A673 (cell line): ENCODE measurements at places on chromosomes 5 and 9.

DNA sequence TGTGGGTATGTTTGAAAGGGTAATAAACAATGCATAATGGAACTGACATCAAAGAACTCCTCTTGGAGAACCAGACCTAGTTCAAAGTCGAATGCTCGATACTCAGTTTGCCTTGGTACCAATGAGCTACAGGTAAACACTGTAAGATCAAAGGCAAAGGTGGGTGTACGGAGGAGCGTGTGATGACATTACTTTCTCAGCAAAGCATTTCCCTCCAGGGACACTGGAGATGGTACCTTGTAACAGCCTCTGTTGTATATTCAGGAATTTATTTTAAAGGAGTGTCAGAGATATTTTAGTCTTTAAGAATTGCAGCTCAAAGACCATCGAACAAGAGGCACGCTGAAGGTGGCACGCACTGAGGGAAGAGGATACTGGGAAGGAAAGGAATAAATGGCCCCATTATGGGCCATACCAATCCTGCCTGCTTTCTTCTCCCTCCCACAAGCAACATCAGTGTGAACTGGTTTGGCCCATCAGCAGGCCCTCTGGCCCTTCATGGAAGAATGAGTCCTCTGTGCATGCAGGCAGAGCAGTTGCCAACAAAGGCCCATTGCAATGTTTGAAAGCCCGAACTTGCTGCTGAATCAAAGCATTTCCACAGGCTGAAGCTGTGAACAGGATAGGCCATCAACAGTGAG is 410.2 kb downstream of the ACTL7B start:
- DNase-seq = no peak

GRCh38 chr5:147551677-147552076 is 41.8 kb upstream of the DPYSL3 start:
- DNase-seq = no peak

DNA sequence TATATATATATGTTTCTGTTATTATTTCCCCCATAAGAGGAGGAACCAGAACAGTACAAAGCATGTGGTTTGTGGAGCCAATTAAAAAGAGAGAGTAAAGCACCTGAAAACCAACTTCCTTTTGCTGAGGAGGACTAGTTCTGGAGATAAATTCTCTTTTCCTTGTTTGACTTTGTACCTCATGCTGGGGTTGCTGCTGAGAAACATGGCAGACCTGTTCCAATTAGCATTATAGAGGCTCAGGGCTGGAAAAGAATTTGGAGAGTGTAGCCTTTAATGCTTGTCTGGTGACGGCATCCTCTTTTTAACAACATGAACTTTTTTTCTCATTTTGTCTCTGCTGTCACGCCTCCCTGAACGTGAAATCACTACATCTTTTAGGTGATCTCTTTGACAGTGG is 32.8 kb upstream of the NMUR2 start:
- no peak for DNase-seq

DNA sequence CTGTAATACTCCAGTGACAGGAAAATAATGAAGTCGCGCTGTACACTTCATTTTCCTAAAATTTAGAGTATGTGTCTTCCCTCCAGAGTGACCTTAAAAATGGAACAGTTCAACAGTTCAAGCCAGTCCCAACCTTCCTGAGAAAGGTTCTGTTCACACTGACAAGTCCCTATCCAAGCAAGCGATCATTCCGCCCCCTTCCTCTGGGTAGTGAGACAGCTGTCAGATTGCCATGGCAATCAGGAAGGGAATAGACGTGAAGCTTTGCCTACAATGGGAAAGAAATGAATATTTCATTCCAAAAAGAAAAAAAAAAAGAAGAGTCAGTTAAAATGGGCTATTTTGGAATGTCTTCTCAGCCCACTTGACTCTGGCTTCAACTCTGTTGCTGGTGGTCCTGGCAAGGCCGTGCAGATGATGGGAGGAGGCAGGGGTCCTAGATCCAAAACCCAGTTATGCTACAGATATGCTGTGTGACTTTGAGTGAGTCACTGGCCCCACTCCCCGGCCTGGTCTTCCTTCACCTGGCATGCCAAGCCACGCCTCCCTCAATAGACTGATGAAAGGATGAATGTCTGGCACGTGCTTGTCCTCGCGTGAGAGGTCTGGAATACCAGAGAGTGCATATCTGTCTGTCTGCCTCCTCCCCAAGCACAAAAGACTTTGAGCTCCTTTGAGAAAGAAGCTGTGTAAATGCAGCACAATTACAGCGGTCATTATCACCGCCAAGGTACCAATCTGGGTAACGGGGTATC is 165.8 kb upstream of the WWC1 start:
- no peak for DNase-seq

GRCh38 chr5:138635265-138635664 is 60.1 kb upstream of the HSPA9 start:
- DNase-seq = no peak

DNA sequence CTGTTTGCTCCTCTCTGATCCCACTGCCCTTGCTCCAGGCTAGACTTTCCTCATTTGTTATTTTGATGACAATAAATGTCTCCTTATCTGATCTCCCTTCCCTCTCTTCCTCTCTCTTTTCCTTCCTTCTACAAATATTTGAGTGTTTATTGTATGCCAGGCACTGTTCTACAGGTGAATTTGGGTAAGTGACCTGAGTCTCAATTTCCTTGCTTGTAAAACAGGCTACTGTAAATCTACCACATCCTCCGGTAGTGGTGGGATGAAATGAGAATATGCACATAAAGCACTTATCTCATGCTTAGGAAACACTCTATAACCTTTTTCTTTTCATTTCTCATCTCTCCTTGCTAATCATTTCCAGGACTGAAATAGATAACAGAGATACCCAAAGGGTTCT is 86.4 kb downstream of the HMHB1 start:
- DNase-seq = no peak

- DNase-seq = no peak
Measured at GRCh38 chr9:131395157-131396098, 1.5 kb downstream of the PRRC2B start.

DNA sequence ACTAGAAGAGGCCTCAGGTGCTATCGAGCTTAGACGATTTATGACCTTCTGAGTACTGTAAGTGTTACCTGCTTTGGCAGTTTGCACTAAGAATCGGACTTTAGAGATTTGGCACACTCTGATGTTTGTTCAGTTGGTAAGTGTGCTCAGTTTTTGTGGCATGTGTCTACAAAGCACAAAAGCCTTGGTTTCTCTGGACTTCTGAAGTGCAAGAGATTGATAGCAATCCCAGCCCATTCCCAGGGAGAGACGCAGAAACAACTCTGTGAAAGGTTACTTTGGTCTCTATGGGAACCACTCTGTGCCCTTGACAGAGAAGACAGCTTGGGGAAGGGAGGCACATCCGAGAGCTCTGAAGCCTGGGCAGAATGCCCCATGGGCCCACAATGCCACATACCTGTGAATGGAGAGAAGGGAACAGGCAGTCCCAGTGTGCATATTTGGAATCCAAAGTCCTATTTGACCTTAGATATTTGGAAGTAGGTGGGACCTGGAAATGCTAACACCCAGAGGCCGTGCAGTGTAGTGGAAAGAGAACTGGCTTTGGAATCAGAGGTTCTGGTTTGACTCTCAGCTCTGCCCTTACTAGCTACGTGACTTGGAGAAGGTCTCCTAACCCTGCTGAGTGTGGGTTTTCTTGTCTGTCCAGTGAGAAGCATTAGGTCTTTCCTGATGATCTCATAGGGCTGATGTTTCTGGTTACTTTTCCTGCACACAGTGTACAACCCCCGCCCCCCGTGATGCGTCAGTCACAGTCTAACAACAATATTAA is 194.3 kb upstream of the VLDLR start:
- DNase-seq = no peak

- peak; percentile 26 for DNase-seq
Measured at GRCh38 chr9:128494108-128494745, 10.3 kb upstream of the GLE1 start.

DNA sequence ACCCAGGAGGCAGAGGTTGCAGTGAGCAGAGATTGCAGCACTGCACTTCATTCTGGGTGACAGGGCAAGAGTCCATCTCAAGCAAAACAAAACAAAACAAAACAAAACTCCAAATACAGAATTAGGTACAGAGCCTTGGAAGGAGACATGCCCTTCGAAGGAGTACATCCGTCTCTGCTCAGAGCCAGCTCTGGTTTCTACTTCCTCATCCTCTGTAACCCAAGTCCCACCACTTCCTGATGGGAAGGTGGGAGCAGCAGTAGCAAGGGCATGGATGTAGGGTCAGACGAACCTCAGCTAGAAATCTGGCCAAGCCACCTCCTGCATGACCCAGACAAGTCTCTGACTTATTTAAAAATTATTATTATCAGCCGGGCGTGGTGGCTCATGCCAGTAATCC is 16.5 kb upstream of the STXBP1 start:
- no peak for DNase-seq

- no peak for DNase-seq
Measured at GRCh38 chr5:50623666-50624065, 42.8 kb upstream of the PARP8 start.

DNA sequence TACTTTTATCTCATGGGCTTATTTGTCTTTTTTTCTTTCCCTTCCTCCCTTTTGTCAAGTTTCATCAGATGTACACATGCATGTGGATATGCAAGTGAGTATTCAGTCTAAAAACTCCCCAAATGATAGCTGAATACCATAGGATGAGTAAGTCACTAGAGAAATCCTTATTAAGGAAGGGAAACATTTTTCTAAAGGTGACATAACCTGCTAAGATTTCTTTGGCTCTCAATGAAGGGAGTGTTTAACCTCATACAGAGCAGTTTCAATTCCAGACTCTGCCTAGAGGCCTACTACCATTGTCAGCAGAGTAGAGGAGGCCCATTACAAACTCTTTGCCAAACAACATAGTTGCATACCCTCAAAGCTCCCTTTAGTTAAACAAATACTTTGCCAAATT is 192.4 kb downstream of the ARHGEF28 start:
- DNase-seq = no peak

DNA sequence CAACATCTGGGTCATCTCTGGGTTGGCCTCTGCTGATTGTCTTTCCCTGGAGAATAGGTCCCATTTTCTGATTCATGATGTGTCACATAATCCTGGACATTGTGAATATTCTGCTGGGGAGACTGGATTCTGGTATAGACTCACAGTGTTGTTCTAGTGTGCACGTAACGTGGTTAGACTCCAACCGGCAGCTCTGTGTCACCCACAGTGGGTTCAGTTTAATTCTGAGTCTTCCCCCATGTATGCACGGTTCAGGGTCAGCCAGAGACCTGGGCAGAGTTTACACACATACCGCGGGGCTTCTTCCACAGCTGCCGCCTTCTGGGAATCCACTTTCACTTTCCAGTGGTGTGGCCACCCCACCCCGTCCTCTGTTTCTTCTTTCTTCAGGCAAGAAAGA is 38.0 kb upstream of the LRRC14B start:
- no peak for DNase-seq

DNA sequence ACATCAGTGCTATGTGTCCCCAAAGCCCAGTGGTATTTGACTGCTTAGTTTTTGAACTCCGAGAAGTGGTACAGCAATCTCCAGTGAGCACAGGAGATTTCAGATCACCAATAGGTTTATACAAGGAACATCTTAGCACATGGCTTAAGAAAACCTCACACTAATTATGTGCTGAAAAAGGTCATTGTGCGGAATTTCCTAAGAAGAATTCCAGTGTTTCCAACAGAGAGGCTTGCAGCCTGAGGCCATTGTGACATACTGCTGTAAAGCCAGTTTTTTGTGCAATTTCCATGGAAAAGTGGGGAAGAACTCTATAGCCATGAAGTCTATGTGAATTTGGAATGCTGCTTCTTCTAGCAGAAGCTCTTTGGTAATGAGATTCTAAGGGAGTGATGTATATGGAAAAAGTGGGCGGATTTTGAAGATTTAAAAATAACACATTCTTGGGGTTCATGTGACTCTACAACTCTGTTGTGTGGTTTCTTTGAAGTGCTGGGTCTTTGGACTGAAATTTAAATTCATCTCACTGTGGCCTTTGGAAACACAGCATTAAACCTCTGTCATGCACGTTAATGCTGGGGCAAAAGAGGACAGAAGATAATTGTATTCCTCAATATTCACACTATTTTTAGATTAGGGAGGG is 110.5 kb upstream of the CD180 start:
- DNase-seq = no peak

DNA sequence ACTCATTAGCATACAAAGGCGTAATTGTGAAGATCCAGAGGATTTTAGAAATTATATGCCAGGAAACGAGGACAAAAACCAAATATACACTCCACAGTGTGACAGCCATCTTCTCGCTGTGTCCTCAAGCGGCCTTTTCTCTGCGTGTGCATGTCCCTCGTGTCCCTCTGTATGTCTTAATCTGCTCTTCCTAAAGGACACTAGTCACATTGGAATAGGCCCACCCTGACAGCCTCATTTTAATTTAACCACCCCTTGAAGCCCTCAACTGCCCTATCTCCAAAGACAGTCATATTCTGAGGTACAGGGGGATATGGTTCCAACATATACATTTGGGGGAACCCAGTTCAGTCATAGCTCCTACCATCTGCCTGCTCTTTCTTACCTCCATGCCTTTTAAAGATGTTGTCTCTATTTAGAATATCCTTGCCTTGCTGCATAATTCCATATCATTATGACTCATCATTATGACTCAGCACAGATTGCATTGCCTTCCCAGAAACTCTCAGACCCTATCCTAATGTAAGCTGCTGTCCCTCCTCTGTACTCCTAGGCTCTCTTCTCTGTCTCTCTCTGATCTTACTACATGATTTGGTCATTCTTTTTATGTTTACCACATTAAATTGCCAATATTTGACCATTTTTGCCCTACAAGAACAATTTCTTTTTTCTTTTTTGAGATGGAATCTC is 210.9 kb downstream of the AOPEP start:
- DNase-seq = peak; percentile 85

DNA sequence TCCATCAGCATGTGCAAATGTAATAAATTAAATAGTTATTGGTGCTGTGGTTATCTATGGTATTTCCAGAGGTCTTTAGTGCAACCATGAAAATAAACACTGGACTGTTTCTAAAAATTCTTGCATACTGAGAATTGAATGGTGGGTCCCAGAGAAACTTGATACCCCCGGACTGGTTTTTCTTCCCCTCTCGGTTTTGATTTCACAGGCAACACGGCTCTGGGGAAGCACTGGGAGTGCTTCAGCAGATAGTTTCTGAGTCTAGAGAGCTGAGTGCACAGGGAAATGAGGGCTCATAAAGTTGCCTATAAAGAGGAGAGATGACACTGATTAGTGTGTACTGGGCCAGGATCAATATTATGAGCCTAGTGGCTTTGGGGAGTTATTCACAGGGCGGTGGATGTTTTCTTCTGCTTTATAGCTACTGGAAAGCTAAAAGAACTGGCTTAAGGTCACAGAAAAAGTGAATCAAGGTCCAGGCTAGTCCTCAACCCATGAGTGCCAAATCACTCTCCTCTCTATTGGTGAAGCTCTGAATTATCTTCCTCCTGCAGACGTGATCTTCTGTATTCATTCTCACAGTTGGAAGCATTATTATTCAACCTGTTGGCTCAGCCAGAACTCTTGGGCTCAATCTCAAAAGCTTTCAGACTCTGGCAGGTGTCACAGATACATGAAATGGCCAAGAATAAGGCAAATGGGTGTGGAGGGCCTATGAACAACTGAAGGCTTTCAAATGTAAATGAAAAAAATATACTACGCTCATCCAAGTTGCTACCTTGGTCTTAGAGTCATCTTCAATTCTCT is 170.2 kb upstream of the HMHB1 start:
- no peak for DNase-seq
